ENCODE measurements at places on chromosomes 12 and 14. TPM values are rescaled to one million over a fixed set of nuclear protein-coding genes. Genes with fewer than 3 reads are reported as not detected.

Gene PARP2
- polyA plus RNA-seq, result 43.4 TPM

Gene MMP14
- 2.0 TPM for polyA plus RNA-seq

Gene KLRC2
- 0.42 TPM for polyA plus RNA-seq

DNA sequence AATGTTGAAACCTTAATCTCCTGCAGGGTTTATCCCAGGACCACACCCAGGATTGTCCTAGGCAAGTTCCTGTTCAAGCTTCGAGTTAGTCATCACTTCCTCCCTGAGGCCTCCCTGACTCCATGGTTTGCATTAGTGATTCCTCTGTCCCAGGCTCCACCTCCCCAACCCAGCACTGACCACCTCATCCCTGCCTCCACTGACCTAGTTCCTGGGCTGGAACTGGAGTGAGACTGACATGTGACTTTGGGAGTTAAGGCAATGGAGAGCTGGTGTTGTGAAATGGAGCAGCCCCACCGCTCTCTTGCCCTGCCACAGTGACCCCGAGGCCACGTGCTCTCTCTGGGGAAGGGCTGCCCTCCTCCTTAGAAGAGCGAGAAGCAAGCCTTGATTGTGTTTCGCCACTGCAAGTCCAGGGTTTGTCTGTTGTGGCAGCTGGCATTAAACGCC lies 15.8 kb upstream of the DTX1 start:
- peak; percentile 39 for DNase-seq

GRCh38 chr14:67423424-67423823 lies 11.5 kb upstream of the PLEK2 start:
- DNase-seq, result no peak

GRCh38 chr14:23068789-23069412 lies 11.6 kb upstream of the CDH24 start:
- DNase-seq, result peak; percentile 95

GRCh38 chr12:64951944-64952343 lies 127.5 kb downstream of the TBC1D30 start:
- DNase-seq, result no peak

- DNase-seq, result no peak
Measured at GRCh38 chr14:83312511-83312910, 1778.9 kb upstream of the SEL1L start.

DNA sequence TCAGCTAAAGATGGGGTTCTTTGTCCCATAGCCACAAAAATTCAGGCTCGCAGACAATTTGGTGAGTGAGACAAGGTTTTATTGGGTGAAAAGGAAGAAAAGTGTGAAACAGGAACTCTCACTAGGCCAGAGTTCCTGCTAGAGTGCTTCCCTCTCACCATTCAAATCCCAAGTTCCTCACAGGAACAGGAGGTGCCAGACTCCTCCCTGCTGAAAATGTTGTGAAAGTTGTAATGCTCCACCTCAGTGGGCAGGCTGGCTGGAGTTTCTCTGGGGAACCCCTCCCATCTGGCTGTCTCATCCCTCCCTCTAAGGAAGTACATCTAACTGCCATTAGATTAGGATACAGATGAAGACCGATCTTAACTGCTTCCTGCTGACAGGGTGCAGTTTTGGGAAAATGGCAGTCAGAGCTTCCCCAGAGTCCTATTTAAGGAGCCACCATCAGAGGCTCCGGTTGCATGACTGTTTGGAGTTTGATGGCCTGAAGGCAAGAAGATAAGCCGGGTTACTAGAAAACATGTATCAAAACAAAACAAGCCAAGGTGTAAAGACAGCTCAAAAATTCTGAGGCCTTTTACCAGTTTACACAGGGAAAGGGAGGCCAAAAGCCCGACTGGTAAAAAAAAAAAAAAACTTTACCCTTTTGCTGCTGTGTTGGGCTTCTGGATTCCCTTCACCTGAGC lies 127.6 kb downstream of the FSCB start:
- DNase-seq, result no peak

DNA sequence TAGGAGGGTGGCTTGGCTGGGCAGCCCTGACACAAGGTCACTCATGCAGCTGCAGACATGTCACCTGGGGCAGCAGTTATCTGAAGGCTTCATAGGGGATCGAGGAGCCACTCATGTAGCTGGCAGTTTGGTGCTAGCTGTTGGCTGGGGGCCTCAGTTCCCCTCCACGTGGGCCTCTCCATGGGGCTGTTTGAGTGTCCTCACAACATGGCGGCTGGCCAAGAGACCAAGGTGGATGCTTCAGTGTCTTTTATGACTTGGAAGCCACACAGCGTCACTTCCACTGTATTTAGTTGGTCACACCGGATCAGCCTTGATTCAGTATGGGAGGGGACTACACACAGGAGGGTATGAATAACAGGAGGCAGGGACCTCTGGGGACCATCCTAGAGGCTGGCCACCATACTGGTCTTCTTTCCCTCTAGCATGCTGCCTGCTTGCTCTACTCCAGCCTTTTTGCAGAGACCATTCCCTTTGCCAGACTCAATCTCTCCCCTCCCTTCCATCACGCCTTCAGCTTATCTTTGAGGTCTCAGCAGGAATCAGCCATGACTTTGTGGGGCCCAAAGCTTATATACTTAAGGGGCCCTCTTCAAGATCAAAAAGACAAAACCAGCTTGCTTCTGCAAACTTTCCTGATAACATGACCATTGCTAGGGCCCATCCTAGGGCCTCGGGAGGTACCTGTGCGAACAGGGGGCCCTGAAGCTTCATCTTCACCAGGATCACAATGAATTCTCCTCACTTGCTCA lies 53.4 kb downstream of the RPH3A start:
- DNase-seq, result no peak

GRCh38 chr14:77184396-77185092 lies 2.9 kb downstream of the TMEM63C start:
- DNase-seq, result no peak

- DNase-seq, result no peak
Measured at GRCh38 chr12:131445184-131445774, 265.6 kb upstream of the SFSWAP start.

DNA sequence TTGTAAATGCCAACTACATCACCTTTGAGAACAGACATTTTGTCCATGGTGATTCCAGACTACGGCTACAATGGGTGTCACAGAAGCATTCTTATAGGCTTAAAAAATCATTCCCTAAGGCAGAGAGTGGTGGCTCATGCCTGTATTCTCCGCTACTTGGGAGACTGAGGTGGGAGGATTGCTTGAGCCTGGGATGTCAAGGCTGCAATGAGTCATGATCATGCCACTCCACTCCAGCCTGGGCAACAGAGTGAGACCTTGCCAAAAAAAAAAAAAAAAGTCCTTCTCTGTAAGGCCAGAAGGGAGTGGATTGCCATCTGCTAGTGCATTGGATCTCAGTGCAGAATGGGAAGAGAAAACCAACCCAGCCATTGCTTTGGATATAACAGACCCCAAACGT lies 522.5 kb downstream of the VRK1 start:
- DNase-seq, result no peak

- DNase-seq, result no peak
Measured at GRCh38 chr12:124402248-124403066, 107.6 kb downstream of the RFLNA start.

GRCh38 chr12:30437044-30437443 lies 258.6 kb downstream of the IPO8 start:
- DNase-seq, result no peak

GRCh38 chr14:49497725-49498348 lies 88.3 kb downstream of the RPS29 start:
- peak; percentile 44 for DNase-seq

- DNase-seq, result no peak
Measured at GRCh38 chr12:4133636-4134447, 139.7 kb upstream of the CCND2 start.

All from A549 (cell line).